ENCODE measurements at places on chromosomes 7 and 10.

GRCh38 chr10:44567471-44567870 is 182.6 kb upstream of the CXCL12 start:
- no peak for DNase-seq

DNA sequence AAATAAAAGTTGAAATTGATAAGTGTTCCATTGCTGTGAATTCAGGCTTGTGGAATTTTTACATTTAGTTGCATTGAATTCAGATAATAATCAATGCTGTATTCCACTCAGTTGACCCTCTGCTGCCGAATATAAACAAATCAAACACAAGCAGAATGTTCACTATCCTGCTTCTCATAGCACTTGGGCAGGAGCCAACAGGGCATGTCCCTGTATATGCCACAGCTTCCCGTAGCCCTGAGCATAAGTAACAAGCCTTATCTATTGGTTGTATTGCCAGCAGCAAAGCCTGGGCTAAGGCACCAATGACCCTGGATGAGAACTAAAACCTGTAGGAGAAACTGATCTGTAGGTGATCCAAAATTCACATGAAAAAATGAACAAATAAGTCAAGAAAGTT is 145.9 kb downstream of the ARHGAP12 start:
- no peak for DNase-seq

GRCh38 chr10:62224606-62225005 is 44.0 kb downstream of the RTKN2 start:
- DNase-seq: no peak

DNA sequence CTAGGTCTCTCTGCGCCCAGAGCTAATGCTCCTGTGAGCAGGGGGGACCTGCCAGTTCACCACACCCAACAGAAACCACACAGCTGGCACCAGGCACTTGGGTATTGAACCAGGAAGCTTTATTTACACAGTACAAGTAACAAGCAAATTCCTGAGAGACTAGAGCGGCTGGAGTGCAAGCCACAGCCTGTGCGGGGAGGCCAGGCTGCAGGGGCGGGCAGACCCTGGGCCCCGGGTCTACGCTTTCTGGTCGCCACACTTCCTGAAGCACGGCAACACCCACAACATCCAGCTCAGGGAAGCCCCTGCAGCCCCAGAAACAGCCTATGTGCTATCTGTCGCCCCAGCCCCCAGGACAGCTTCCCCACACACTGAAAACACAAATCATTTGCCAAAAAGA is 125.0 kb downstream of the FAM53B start:
- DNase-seq: no peak

DNA sequence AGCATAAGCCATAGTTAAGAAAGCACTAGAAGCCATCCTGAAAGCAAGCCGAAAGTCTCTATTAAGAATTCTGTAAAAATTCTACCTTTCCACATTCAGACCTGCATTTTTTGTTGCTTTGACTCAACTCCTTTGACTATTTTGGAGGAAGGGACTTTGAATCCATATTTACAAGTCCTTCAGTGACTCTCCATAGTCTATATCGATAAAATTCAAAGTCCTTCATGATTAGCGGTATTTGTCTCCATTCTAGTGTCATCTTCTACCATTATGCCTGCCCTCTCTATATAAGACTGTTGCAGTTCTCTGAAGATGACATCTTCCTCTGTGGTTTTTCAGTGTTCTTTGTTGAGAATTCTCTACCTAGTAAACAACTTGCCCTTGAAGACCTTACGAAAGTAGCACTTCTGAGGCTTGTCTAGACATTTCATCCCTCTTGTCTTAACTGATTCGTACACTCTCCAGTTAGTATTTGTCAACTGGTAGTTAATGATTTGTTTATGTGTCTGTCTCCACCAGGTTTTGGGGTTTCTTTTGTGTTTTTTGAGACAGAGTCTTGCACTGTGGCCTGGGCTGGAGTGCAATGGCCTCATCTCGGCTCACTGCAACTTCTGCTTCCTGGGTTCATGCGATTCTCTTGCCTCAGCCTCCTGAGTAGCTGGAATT is 1.7 kb downstream of the CCSER2 start:
- no peak for DNase-seq

- no peak for DNase-seq
Measured at GRCh38 chr10:121516093-121516865, 82.0 kb downstream of the FGFR2 start.

DNA sequence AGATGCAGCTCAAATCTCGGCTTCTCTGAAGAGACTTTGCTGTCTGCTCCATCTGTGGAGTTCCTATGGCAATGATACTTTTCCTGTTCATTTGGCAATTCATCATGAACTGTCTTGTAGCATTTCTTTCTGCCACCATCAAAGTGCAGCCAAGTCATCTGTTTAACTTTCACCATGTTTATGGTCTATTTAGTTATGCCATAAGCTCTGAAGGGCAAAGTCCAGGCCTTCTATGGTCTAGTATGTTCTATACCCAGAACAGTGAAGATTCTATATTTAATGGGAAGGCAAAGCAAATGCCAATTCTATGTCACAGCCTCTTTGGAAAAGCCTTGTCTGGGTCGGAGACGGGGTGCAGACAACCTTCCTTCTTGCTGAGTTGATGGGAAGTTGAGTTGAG is 472.6 kb downstream of the PLXNA4 start:
- no peak for DNase-seq

DNA sequence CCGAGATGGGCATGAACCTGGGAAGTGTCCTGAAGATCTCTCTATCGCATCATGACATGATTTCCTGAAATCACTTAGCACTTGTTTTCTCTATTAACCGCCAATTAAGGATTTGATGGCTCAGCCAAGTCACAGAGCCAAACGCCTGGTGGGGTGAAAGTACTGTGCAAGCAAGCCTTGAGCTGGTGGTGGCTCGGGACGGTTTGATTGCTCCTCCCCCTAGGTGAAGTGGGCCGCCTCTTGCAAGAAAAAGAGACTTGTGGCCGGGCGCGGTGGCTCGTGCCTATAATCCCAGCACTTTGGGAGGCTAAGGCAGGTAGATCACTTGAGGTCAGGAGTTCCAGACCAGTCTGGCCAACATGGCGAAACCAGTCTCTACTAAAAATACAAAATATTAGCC is 50.3 kb downstream of the COL26A1 start:
- DNase-seq: no peak

DNA sequence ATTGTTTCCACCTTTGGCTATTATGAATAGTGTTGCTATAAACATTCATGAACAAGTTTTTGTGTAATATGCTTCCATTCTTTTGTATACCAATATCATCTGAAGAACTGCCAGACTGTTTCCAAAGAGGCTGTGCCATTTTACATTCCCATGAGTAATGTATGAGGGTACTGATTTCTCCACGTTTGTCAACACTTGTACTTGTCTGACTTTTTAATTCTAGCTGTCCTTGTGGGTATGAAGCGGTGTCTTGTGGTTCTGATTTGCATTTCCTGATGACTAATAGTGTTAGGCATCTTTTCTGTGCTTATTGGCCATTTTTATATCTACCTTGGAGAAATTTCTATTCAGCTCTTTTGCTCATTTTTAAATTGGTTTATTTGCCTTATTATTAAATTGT is 52.8 kb downstream of the LSMEM1 start:
- DNase-seq: no peak

GRCh38 chr10:58311026-58311425 is 23.8 kb upstream of the UBE2D1 start:
- no peak for DNase-seq

- no peak for DNase-seq
Measured at GRCh38 chr10:32790483-32790882, 167.5 kb downstream of the ITGB1 start.

GRCh38 chr7:138799336-138800000 is 1.5 kb upstream of the ATP6V0A4 start:
- DNase-seq: no peak

- DNase-seq: no peak
Measured at GRCh38 chr7:3682028-3682710, 381.1 kb downstream of the SDK1 start.

DNA sequence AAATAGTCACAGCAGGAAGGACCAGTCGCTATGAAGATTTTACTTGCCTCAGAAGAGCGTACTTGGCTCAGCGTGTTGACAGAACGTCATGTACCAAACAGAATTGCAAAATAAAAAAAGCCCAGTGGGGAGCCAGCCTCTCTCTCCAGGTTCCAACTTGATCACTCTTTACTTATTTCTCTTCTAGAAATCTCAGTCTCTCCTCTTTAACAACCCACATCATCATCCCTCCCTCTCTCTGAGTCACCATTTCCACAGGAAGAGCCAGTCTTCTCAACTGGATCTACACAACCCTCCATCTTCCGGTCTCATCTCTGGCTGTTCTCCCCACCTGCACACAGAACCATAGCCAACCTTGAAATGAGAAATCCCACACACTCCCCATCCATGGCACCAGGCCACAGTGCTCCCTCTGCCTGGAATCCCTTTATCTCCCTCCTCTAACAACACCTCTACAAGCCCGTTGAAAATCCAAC is 718.3 kb downstream of the GRID1 start:
- DNase-seq: no peak

- no peak for DNase-seq
Measured at GRCh38 chr10:16016688-16017087, 156.4 kb upstream of the MINDY3 start.

- no peak for DNase-seq
Measured at GRCh38 chr10:125080984-125081383, 79.4 kb downstream of the CTBP2 start.

GRCh38 chr10:28432210-28432676 is 100.7 kb upstream of the WAC start:
- DNase-seq: no peak

GRCh38 chr7:25430200-25430931 is 202.1 kb upstream of the NPVF start:
- DNase-seq: no peak

GRCh38 chr10:5560142-5560816 is 35.5 kb downstream of the CALML3 start:
- no peak for DNase-seq

DNA sequence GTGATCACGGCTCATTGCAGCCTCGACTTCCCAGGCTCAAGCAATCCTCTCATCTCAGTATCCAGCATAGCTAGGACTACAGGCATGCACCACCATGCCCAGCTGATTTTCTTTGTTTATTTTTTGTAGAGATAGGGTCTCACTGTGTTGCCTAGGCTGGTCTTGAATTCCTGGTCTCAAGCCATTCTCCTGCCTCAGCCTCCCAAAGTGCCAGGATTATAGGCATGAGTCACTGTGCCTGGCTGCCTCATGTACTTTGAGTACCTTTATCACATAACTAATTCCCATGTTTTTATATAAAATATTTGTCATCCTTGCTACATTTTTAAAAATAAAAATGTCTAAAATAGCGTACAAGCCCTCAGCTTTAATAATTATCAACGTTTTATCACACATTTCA is 35.3 kb upstream of the CCDC3 start:
- no peak for DNase-seq

- DNase-seq: no peak
Measured at GRCh38 chr10:32084185-32084851, 28.1 kb upstream of the KIF5B start.

- DNase-seq: no peak
Measured at GRCh38 chr10:14247377-14248116, 83.2 kb downstream of the FRMD4A start.

DNA sequence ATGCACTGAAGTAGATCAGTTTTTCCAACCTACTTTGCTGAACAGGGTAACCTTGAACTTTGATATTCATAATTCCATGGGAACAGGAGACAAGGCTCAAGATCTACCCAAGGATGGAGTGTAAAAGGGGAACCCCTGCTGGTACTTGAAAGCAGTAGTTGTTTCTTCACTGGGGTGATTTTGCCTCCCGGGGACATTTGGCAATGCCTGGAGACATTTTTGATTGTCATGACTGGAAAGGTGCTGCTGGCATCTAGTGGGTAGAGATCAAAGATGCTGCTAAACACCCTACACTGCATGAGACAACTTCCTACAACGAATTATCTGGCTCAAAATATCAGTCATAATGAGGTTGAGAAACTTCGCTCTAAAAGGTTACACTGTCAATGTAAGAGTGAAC is 214.8 kb upstream of the CTBP2 start:
- no peak for DNase-seq

- no peak for DNase-seq
Measured at GRCh38 chr10:52410916-52411315, 96.8 kb downstream of the DKK1 start.

- DNase-seq: no peak
Measured at GRCh38 chr10:80204677-80205476, 460 bp downstream of the ANXA11 start.

- DNase-seq: no peak
Measured at GRCh38 chr7:88041583-88041982, 107.5 kb downstream of the ADAM22 start.

- no peak for DNase-seq
Measured at GRCh38 chr10:119133949-119134348, 30.0 kb downstream of the DENND10 start.

GRCh38 chr10:8817299-8817698 is 762.8 kb downstream of the GATA3 start:
- DNase-seq: no peak

GRCh38 chr7:30976381-30976780 is 12.6 kb downstream of the GHRHR start:
- DNase-seq: no peak

DNA sequence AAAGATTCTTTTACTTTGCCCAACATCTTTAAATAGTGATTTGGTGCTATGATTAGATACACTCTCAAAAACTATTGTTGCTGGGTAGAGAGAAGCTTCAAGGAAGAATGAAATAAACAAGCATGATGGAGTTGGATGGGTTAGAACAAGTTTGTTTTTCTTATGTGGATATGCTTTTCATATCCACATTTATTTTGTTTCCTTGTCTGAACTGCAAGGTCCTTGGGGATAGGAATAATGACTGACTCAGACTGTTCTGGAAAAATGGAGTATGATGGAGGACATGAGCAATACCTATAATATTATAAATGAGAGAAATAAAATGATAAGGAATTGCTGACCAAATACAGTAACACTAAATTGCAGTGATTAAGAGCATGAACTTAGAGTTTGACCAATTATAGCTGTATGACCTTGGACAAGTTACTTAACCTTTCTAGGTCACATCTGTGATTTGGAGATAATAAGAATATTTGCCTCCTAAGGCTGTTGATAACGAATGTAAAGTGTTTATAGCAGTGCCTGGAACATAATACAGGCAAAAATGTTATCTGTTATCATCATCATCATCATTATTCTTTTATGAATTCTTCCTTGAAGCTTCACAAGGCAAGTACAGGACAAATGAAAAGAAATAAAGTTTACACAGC is 847.5 kb downstream of the LRMDA start:
- no peak for DNase-seq

DNA sequence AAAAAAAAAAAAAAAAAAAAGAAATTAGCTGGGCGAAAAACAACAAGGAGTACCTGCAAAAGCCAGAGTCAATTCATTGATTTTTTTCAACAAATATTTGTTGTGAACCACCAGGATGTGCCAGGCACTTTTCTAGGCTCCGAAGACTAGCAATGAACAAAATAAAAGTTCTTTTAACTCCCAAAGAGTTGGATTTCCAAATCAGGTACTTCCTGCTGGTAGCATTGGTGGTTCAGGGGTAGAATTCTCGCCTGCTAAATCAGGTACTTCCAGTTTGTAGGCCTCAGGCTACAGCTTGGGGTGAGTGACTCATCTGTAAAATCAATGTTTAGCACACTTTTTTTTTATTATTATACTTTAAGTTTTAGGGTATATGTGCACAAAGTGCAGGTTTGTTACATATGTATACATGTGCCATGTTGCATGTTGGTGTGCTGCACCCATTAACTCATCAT is 10.9 kb downstream of the PPA1 start:
- DNase-seq: no peak

- no peak for DNase-seq
Measured at GRCh38 chr7:121123032-121123431, 134.5 kb downstream of the CPED1 start.

GRCh38 chr7:116271963-116272886 is 61.9 kb downstream of the TES start:
- no peak for DNase-seq

- DNase-seq: no peak
Measured at GRCh38 chr7:11540271-11540761, 291.7 kb downstream of the THSD7A start.
